ENCODE measurements at places on chromosomes 1 and 21.

DNA sequence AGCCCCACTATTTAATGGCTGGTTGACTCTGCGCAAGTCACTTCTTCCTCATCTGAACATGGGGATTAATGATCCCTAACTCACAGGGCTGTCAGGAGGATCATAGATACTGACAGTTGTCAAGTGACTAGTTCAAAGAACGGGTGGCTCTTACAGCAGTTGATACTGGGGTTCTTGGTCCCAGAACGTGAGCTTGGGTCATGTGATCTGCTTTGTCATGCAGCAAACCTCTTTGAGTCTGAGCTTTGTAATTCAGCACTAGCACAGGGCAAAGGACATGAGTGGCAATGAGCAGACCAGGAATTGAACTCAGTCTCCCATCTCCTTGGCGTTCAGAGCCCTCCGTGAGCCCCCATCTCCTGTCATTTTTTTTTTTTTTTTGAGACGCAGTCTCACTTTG, 64.4 kb downstream of the TRABD2B start:
- DNase-seq, result no peak

GRCh38 chr1:115337276-115337632, 795 bp downstream of the NGF start:
- DNase-seq, result no peak

DNA sequence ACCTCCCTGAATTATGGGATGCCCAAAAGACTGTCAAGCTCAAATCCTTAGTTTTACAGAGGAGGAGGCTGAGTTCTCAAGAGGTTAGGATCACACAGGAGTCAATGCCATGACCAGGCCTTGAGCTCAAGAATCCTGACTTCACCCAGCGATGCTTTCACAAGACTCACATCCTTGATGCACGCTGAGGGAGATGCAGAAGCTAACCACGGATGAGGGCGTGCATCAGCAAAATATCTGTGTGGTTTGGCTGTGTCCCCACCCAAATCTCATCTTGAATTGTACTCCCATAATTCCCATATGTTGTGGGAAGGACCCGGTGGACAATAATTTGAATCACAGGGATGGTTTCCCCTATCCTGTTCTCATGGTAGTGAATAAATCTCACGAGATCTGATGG, 133.2 kb downstream of the KCNJ6 start:
- DNase-seq, result no peak

DNA sequence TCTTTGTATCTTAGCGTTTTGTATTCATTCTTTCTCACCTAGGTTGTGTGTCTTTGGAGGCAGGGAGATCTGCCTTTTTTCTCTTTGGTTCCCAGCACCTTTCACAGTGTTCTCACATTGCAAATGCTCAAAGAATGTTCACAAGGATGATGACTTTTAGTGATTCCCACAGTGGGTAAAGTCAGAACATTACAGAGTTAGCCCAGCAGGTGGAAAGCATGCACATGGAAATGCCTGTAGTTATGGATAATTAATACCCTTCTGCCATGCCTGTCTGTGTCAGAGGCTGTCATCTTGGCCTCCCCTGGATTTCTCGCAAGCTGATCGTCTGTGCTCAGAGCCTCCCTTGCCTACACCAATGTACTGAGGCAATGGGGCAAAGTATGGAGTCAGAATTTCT, 458.9 kb downstream of the LMO4 start:
- DNase-seq, result no peak

- no peak for DNase-seq
Observed at GRCh38 chr21:25647647-25648046, 8.6 kb downstream of the JAM2 start.

DNA sequence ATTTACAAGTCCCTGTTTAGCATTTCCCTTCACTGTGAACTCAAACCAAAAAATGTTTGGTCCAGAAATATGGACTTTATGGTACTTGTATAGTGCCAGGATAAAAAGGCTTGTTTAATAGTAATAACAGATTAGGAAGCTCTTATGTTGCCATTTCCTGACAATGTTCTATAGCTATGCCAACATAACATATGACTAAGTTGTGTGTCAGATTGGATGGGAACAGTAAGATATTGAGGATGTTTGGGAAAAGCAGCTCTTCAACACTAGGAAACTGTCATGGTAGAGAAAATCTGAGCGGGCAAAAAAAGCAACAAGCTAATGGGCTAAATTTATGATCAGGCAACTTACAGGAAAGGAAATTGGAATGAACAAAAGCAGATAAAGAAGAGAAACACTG, 287.1 kb upstream of the ADGRL4 start:
- no peak for DNase-seq

DNA sequence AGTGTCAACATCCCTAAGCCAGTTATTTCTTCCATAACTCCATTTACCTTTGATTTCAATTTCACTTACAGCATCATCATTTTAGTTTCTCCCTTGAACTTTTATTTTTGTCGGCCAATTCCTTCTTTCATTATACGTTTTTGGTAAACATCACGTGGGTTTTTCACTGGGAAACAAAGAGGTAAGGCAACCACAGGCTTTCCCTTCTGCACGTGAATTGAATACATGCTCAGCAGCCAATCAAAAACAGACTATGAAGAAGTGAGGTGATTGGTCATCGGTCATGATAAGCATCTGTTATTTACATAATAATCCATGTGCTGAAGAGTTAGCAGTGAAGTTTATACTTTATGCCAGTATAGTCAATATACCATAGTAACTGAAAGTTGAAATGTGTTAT, 98.7 kb downstream of the NCAM2 start:
- DNase-seq, result no peak

DNA sequence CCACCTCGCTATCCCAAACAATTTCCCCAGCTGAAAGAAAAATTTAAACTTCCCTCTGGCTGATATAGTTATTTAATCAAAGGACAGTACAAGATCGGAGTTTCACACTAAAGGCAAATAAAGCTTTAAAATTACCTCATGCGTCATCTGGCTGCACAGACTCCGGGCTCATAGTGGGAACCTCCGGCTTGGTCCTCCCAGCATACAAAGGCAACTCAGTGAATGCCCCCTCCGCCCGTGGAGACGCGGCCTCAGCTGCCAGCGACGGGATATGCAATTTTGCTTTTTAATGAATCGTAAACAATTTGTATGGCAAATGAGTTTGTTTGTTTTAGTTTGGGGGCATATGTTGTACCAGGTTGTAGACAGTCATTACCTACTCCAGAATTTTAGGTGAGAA, 214.6 kb upstream of the NFIA start:
- no peak for DNase-seq

GRCh38 chr1:92960395-92961130, 699 bp downstream of the DIPK1A start:
- DNase-seq, result peak; percentile 78

Data from naive thymus-derived CD4-positive, alpha-beta T cell (primary cell).